ENCODE measurements at places on chromosomes 3 and 15. TPM values are rescaled to one million over a fixed set of nuclear protein-coding genes. Genes with fewer than 3 reads are reported as not detected.
A peak's percentile ranks its signal among the peaks of the same experiment; 100 is the strongest.

GRCh38 chr15:41828807-41829141 is 882 bp downstream of the JMJD7 start:
- peak overlapping the region; percentile 85 for H3K4me3 ChIP-seq
- H3K36me3 ChIP-seq, result no peaks in the 10 kb centered on the region
- H3K27me3 ChIP-seq, result no peaks in the 10 kb centered on the region
- H3K4me1 ChIP-seq, result no peaks in the 10 kb centered on the region
- peak overlapping the region; percentile 80 for H3K27ac ChIP-seq

- no peak overlapping the region for H3K27ac ChIP-seq
- no peak overlapping the region for H3K4me3 ChIP-seq
- no peaks in the 10 kb centered on the region for H3K27me3 ChIP-seq
- peaks cover 45% of the 10 kb centered on the region for H3K4me1 ChIP-seq
Measured at GRCh38 chr15:64112904-64113303, 17.1 kb downstream of the SNX1 start.

DNA sequence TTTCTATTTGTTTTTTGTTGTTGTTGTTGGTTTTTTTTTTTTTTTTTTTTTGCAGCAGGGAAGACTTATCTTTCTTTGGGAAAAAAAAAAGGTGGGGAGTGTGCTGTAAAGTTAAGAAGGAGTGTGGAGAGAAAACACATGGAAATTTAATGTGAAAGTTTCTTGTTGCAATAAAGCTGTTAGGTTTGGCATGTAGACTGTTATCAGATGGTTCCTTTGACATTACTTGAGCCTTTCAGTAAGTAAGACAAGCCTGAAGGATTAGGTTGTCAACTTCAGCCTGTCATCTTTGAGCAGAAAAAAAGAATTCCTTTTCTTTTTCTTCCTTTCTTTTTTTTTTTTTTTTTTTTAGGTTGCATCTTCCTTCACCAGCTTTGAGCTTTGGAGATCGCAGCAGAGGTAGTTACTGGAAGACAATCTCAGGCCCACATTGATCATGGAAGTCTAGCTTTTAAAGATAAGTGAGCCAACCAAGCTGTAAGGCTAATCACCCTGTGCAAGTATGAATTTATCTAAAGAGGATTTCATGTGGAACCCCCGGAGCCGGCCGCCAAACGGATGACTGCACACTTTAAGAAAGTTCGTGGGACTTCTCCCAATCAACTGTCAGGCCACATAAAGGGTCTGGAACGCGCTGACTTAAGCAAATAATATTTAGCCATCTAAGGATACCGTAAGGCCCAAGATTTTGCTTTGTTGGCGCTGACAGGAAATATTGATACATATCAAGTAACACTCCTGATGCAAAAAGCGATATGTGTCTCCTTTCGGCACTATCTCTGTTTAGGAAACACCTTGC is 1040.1 kb upstream of the NR2F2 start:
- H3K27me3 ChIP-seq, result no peaks in the 10 kb centered on the region
- DNase-seq, result no peak
- no peaks in the 10 kb centered on the region for H3K4me1 ChIP-seq
- peak overlapping the region; percentile 29 for H3K27ac ChIP-seq
- H3K4me3 ChIP-seq, result no peak overlapping the region

- no peaks in the 10 kb centered on the region for H3K36me3 ChIP-seq
- H3K4me3 ChIP-seq, result no peak overlapping the region
Measured at GRCh38 chr3:164250923-164251322, 827.4 kb downstream of the SI start.

- DNase-seq, result no peak
- H3K27me3 ChIP-seq, result no peaks in the 10 kb centered on the region
- no peaks in the 10 kb centered on the region for H3K36me3 ChIP-seq
- no peaks in the 10 kb centered on the region for H3K4me1 ChIP-seq
Measured at GRCh38 chr3:84724877-84725276, 233.9 kb upstream of the CADM2 start.

DNA sequence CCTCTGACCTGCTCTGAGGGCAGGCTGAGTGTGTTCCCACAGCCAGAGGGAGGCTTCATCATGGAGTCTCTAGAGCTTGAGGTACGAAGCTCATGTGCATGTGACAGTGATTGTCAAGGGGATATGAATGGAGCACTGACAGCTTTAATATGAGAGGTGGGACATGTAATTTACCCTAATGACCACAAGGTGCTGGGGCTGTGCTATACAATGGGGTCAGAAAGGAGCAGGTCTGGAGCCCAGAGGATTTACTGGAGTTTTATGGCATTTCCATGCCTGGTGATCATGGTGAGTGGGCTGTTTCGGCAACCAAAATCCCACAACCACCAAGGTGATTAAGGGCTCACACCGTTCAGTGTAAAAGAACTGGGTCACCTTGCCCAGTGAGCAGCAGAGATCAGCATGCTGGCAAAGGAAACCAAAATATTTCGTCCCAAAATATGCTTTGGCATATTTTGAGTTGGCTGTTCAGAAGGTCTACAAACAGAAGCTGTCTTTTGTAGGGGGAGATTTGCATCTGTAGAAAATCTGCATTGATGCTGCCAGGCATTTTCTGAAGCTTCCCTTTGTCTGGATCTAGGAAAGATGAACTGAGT is 40.1 kb upstream of the RASGRF1 start:
- no peaks in the 10 kb centered on the region for H3K36me3 ChIP-seq
- DNase-seq, result no peak
- H3K4me3 ChIP-seq, result no peak overlapping the region
- peaks cover 18% of the 10 kb centered on the region for H3K27me3 ChIP-seq
- H3K4me1 ChIP-seq, result no peaks in the 10 kb centered on the region
- no peak overlapping the region for H3K27ac ChIP-seq

DNA sequence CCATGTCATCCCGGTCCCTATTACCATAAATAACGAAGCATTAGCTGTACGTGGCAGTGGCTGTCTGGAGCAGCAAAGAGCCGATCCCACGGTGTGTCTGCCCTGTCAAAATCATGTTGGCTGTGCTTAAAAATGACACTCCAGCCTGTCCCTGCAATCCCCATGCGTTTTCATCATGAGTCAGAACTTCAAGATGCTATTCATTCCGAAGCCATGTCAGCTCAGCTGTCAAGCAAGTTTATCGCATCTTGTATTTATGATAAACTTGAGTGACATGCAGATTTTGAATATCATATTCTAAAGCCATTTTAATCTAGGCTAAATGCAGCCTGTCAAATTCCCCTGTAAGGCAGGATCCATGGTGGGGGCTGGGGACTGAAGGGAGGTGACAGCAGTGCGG is 152.4 kb downstream of the TJP1 start:
- no peak overlapping the region for H3K4me3 ChIP-seq
- no peak for DNase-seq
- peaks cover 7% of the 10 kb centered on the region for H3K4me1 ChIP-seq
- no peaks in the 10 kb centered on the region for H3K27me3 ChIP-seq

- H3K4me1 ChIP-seq, result no peaks in the 10 kb centered on the region
- no peak overlapping the region for H3K4me3 ChIP-seq
- peaks cover 16% of the 10 kb centered on the region for H3K27me3 ChIP-seq
Measured at GRCh38 chr15:60254416-60254815, 143.4 kb downstream of the ANXA2 start.

GRCh38 chr3:8198605-8199004 is 303.0 kb upstream of the LMCD1 start:
- no peak overlapping the region for H3K4me3 ChIP-seq
- no peaks in the 10 kb centered on the region for H3K36me3 ChIP-seq
- no peak overlapping the region for H3K27ac ChIP-seq
- no peaks in the 10 kb centered on the region for H3K27me3 ChIP-seq

DNA sequence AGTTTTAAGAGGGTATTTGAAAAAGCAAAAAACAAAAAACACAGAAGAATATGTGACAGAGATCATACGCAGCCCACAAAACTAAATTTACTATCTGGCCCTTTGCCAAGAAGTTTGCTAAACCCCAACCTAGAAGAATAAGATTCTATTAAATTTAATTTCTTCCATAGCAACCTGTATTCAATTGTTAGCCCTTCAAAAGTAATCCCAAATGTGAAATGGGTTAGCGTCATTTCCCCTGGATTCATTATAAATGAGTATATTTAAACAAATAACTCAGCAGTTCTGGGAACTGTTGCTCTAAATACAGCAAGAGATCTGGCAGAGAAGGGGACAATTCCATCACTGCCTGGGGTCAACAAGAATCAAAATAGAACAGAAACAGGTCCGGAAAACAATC is 56.8 kb downstream of the CERS3 start:
- no peak overlapping the region for H3K4me3 ChIP-seq
- H3K4me1 ChIP-seq, result no peaks in the 10 kb centered on the region
- no peak overlapping the region for H3K27ac ChIP-seq
- DNase-seq, result no peak
- H3K36me3 ChIP-seq, result no peaks in the 10 kb centered on the region
- H3K27me3 ChIP-seq, result no peaks in the 10 kb centered on the region

DNA sequence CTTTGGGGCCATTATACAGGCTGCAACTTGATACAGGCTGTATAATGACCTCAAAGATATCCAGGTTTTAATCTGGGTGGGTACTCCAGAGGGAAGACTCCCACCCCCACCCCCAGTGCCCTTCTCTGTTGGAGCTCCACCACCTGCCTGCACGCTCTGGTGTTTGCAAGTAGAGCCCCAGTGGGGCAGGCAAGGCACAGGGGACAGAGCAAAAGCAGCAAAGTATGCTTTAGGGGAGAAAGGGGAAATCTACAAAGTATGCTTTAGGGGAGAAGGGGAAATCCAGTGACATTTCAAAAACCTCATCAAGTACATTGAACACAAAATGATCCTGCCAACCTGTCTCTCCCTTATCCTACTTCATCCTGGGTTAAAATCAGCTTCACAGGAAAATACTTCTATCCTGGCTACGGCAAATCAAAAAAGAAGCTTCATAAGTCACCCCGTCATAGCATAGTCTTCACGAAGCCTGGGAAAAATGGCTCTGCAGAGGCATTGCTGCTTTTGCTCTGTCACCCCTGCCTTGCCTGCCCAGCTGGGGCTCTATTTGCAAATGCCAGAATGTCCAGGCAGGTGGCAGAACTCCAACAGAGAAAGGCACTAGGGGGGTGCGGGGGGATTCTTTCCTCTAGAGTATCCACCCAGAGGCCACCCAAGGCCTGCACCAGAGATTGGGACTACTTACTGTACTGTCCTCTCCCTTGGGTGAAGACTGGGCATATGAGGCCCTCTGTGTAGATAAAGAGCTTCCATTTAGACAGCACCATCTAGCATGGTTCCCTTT is 60.9 kb upstream of the ATP11B start:
- H3K27ac ChIP-seq, result no peak overlapping the region
- no peaks in the 10 kb centered on the region for H3K36me3 ChIP-seq
- peaks cover 26% of the 10 kb centered on the region for H3K27me3 ChIP-seq
- no peak for DNase-seq
- H3K4me3 ChIP-seq, result no peak overlapping the region

GRCh38 chr3:55718074-55718473 is 231.0 kb upstream of the WNT5A start:
- H3K36me3 ChIP-seq, result no peaks in the 10 kb centered on the region
- H3K4me3 ChIP-seq, result no peak overlapping the region
- no peaks in the 10 kb centered on the region for H3K27me3 ChIP-seq
- no peak for DNase-seq

GRCh38 chr3:117692416-117692995 is 982.9 kb downstream of the TUSC7 start:
- H3K4me1 ChIP-seq, result no peaks in the 10 kb centered on the region
- no peak overlapping the region for H3K27ac ChIP-seq
- no peak for DNase-seq
- H3K27me3 ChIP-seq, result peaks cover 7% of the 10 kb centered on the region
- no peaks in the 10 kb centered on the region for H3K36me3 ChIP-seq

DNA sequence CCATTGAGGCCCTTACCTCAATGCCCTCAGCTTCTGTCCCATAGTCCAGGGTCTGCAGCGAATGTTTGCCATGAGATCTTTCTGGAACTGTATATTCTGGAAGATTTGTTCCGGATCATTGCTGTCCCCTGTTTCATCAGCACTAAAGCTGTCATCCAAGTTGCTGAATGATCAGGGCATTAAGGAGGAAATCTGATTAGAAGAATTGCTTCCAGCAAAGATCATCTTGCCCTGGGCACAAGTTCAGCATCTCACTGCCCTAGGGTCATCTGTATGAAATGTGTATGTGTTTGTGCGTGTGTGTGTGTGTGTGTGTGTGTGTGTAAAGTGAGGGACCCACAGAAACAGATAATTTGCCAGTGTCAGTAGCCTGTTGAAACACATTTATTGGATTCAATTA is 1.4 kb downstream of the TMC3 start:
- H3K4me1 ChIP-seq, result no peaks in the 10 kb centered on the region
- no peak for DNase-seq
- no peaks in the 10 kb centered on the region for H3K36me3 ChIP-seq

DNA sequence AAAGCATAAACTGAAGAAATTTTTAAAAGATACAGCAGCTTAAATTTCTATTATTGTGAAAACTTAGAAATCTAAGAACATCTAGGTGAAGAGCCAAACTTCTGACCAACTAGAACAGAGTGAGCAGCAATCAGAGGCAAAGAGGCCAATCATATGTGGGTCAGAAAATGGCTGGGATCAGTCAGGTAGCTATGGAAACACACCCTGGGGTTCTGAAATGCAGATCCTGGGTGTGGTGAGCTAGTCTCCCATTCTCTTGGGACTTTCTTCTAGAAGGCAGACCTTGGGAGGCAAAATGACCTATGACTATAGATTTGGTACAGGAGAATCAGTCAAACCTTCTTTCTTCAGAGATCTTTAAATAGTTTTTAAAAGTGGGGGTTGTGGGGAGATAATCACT is 385.8 kb downstream of the TBC1D5 start:
- no peaks in the 10 kb centered on the region for H3K27me3 ChIP-seq
- H3K4me1 ChIP-seq, result no peaks in the 10 kb centered on the region

DNA sequence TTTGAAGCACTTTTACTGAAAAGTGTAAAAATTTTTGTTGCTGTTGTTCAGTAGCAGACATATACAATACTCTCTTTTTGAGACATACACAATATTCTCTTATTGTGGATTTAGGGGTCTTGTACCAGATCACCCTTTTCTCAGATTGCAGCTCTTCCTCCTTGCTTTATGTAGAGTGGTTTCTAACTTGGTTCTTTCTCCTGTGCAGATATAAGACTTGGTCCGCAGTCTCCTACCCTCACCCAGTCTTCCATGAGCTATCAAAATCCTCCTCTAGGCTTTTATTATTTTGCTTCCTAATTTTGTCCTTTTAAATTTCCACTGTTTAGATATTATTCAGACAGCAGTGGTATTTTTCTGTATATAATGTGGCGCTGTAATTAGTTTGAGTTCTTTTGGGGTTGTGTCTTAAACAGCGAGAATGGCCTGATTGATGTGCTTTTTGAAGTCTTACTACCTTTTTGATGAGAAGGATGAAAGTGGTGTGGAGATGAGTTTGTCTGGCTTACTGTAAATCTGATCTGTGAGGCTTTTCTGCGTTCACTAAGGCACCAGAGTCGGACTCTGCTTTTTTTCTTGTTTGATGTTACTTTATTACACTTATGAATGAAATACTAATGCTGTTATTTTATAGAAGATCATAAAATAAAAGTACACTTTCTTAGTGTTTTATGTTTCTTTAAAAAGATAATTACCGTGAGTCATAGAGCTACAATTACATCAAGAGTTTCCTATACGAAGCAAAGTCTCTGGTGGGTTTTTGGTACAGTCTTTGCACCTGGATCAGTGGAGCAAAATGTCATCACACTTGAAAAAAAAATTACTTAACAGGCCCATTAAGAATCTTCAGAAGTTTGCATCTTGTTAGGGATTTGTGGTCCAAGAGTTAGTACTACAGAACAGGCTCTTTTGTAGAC is 27.8 kb downstream of the FNDC3B start:
- no peaks in the 10 kb centered on the region for H3K27me3 ChIP-seq
- H3K4me3 ChIP-seq, result no peak overlapping the region
- H3K36me3 ChIP-seq, result no peaks in the 10 kb centered on the region
- DNase-seq, result no peak
- peaks cover 95% of the 10 kb centered on the region for H3K4me1 ChIP-seq

MKRN2OS gene
- not detected for polyA plus RNA-seq

PGBD4 gene
- polyA plus RNA-seq, result 1.1 TPM

KBTBD13 gene
- 0.84 TPM for polyA plus RNA-seq

RTP4 gene
- 1.7 TPM for polyA plus RNA-seq

SERPINI2 gene
- 0.06 TPM for polyA plus RNA-seq

LRRC34 gene
- polyA plus RNA-seq, result 0.80 TPM

MOBP gene
- polyA plus RNA-seq, result not detected

All from heart right ventricle (tissue), 16 donors.